ENCODE measurements at places on chromosomes 3 and 15.

- H3K27ac ChIP-seq, result no peak overlapping the region
- no peaks in the 10 kb centered on the region for H3K36me3 ChIP-seq
- no peak for DNase-seq
- H3K4me1 ChIP-seq, result no peaks in the 10 kb centered on the region
Measured at GRCh38 chr3:179446501-179446900, 4.8 kb downstream of the GNB4 start.

DNA sequence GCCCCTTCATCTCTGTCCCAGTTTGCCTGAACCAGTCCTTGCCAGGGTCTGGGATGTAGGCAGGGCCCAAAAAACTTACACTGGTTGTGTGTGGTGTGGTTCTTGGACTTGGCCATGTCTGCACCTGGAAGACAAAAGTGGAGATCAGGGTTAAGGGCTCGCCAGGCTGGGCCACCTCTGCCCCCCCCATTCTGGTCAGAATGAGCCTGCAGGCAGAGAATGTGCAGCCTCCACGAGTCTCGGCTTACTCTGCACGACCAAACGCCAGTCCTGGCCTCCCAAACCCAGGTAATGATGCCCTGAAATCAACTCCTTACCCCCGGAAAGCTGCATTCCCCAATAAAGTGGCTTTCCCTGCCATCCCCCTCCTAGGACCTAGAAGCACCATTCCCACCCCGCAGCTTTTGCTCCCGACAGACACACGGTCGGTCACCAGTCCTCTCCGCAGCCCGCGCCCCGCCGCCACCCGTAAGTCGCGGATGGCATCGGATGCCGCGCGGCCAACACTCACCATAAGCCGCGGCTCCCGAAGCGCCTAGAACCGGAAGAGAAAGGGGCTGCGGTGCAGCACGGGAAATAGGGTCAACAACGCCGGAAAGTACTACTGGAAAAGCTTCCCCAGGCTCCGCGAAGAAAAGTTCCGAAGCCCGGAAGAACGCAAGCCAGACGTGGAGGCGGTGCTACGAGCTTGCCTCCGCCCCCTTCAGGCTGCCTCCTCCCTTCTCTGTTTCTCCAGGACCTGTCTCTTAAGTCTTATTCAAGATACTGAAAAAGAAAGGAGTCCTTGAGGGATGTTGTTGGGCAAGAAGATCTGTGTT lies at the start of gene RPL29:
RPL29 (minus strand) TSS at position 550 of the 818 bp plus-strand sequence; CDS start at position 116, 434 bp downstream.
- no peaks in the 10 kb centered on the region for H3K27me3 ChIP-seq
- H3K4me3 ChIP-seq, result peak within 1 kb of the TSS; percentile 99

DNA sequence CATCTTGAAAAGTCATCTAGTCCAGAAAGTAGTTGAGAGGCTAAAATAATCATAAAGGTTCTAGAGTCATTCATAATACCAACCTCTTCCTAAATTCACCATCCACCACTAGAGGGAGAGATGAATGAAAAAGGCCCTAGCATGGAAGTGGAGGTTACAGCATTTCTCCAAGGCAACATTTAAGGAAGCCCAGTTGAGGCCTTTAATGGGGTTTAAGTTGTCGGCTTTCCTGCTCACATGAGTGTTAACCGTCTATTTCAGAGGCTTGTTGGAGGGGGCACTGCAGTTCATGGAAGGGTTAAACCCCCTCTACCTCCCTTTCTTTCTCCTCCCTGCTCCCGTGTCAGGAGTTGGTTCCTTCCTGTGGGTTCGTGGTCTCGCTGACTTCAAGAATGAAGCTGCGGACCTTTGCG lies 3.8 kb upstream of the SLCO3A1 start:
- H3K27ac ChIP-seq, result no peak overlapping the region
- no peak overlapping the region for H3K4me3 ChIP-seq
- H3K4me1 ChIP-seq, result no peaks in the 10 kb centered on the region
- no peaks in the 10 kb centered on the region for H3K27me3 ChIP-seq
- H3K36me3 ChIP-seq, result no peaks in the 10 kb centered on the region

GRCh38 chr3:31167666-31168065 lies 273.2 kb upstream of the GADL1 start:
- no peak overlapping the region for H3K4me3 ChIP-seq
- H3K27me3 ChIP-seq, result no peaks in the 10 kb centered on the region
- no peaks in the 10 kb centered on the region for H3K4me1 ChIP-seq
- no peak overlapping the region for H3K27ac ChIP-seq

- no peaks in the 10 kb centered on the region for H3K36me3 ChIP-seq
- no peak overlapping the region for H3K4me3 ChIP-seq
- peak; percentile 63 for DNase-seq
- peaks cover 29% of the 10 kb centered on the region for H3K4me1 ChIP-seq
Measured at GRCh38 chr15:51625236-51625635, 2.7 kb upstream of the DMXL2 start.

GRCh38 chr3:81916890-81917289 lies 155.4 kb upstream of the GBE1 start:
- no peaks in the 10 kb centered on the region for H3K36me3 ChIP-seq
- no peak for DNase-seq
- no peak overlapping the region for H3K4me3 ChIP-seq
- H3K4me1 ChIP-seq, result no peaks in the 10 kb centered on the region

DNA sequence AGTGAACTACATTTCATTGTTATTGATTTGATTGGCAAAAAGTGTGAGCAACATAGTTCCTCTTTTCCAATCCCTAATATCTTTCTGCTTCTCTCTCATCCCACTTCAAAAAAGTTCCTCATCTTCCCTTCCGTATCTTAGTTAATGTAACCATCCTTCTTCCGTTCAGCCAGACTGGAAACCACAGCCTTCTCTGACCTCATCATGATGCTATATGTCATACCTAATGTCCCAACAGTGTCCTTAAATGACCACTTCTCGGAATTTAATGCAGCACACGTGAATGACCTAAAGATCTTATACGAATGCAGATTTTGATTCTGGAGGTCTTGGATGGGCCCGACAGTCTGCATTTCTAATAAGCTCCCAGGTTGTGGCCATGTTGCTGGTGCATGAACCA lies 320.3 kb upstream of the SATB1 start:
- peaks cover 12% of the 10 kb centered on the region for H3K4me1 ChIP-seq
- H3K4me3 ChIP-seq, result no peak overlapping the region
- no peaks in the 10 kb centered on the region for H3K36me3 ChIP-seq
- H3K27ac ChIP-seq, result no peak overlapping the region

- no peaks in the 10 kb centered on the region for H3K27me3 ChIP-seq
- H3K27ac ChIP-seq, result no peak overlapping the region
- H3K4me3 ChIP-seq, result no peak overlapping the region
- DNase-seq, result no peak
- H3K4me1 ChIP-seq, result no peaks in the 10 kb centered on the region
Measured at GRCh38 chr3:152416808-152417580, 148.3 kb downstream of the MBNL1 start.

- no peaks in the 10 kb centered on the region for H3K4me1 ChIP-seq
- H3K4me3 ChIP-seq, result no peak overlapping the region
- no peak for DNase-seq
- H3K27ac ChIP-seq, result no peak overlapping the region
- no peaks in the 10 kb centered on the region for H3K27me3 ChIP-seq
- no peaks in the 10 kb centered on the region for H3K36me3 ChIP-seq
Measured at GRCh38 chr3:128709038-128709437, 16.9 kb upstream of the RAB7A start.

DNA sequence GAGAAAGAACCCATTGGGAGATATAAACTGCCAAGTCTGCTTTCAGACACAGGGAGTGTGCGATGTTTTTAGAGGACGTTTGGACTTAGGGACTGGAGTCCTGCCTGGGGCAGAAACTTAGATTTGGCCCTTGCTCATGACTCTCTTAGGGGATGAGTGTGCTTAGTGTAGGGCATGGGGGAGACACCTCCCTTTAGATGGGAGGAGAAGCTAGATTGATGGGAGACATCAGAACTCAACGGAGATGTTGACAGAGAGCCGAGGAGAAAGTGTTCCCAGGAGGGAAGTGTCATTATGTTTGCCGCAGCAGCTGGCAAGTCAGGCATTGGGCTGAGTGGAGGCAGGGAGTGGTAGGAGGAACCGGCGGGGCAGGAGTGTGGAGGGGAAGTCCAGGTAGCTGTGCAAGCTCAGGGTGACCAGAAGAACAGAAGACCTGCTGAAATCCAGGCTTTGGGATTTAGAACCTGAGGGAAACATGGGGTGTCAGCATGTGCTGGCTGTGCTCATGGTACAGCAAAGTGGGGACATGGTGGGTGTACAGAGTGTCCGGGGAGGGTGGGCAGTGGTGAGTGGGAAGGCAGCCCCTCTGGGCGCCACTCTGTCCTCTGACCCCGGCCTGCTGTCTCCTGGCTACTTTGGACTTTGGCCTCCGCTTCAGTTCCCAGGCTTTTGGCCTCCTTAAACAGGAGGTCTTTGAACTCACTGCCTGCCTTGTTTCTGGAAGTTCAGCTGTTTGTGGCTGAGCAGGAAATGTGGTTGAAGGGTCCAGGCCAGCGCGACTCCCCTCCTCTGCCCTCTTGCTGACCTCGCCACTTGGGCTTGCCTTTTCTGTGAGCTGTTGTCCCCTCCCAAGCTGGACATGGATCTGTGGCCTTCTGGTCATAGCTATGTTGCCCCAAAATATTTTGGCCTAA lies 324.0 kb upstream of the LRRFIP2 start:
- peaks cover 2% of the 10 kb centered on the region for H3K27me3 ChIP-seq
- H3K4me1 ChIP-seq, result no peaks in the 10 kb centered on the region
- no peak overlapping the region for H3K4me3 ChIP-seq
- DNase-seq, result no peak

- DNase-seq, result no peak
- no peaks in the 10 kb centered on the region for H3K4me1 ChIP-seq
- no peak overlapping the region for H3K4me3 ChIP-seq
- no peaks in the 10 kb centered on the region for H3K36me3 ChIP-seq
- no peaks in the 10 kb centered on the region for H3K27me3 ChIP-seq
Measured at GRCh38 chr15:41125063-41125669, 9.1 kb upstream of the INO80 start.

- DNase-seq, result no peak
- H3K27ac ChIP-seq, result no peak overlapping the region
- H3K4me3 ChIP-seq, result no peak overlapping the region
- no peaks in the 10 kb centered on the region for H3K4me1 ChIP-seq
- H3K27me3 ChIP-seq, result peaks cover 2% of the 10 kb centered on the region
Measured at GRCh38 chr3:138360869-138361525, 12.6 kb downstream of the MRAS start.

GRCh38 chr3:161413127-161413854 lies 42.0 kb upstream of the SPTSSB start:
- H3K27ac ChIP-seq, result no peak overlapping the region
- DNase-seq, result no peak
- no peak overlapping the region for H3K4me3 ChIP-seq
- H3K4me1 ChIP-seq, result peaks cover 4% of the 10 kb centered on the region
- H3K27me3 ChIP-seq, result no peaks in the 10 kb centered on the region

GRCh38 chr15:68792901-68793766 lies 27.6 kb downstream of the ANP32A start:
- H3K27me3 ChIP-seq, result no peaks in the 10 kb centered on the region
- no peak for DNase-seq
- peak overlapping the region; percentile 81 for H3K27ac ChIP-seq
- no peak overlapping the region for H3K4me3 ChIP-seq

- H3K4me3 ChIP-seq, result no peak overlapping the region
- DNase-seq, result no peak
- no peak overlapping the region for H3K27ac ChIP-seq
- no peaks in the 10 kb centered on the region for H3K27me3 ChIP-seq
Measured at GRCh38 chr15:45641374-45641781, 6.5 kb downstream of the SQOR start.

DNA sequence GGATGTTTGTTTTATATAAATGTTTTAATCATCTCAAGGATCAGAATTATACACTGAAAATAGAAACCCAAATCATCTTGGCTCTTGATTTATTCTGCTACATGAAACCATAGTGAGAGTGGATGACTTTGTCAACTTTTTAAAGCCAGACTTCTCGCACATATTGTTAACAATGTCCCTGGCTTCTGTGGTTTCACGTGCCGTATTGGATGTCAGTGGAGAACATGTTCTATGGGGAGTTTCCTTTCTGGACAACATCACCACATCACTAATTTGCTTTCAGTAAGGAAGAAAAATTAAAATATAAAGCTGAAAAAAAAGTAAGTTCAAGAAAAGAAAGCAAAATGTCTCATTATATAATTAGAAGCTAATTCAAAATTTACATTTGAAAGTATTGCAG lies 297.1 kb upstream of the MME start:
- no peaks in the 10 kb centered on the region for H3K36me3 ChIP-seq
- H3K4me1 ChIP-seq, result no peaks in the 10 kb centered on the region
- no peak for DNase-seq
- H3K27ac ChIP-seq, result no peak overlapping the region
- no peak overlapping the region for H3K4me3 ChIP-seq
- no peaks in the 10 kb centered on the region for H3K27me3 ChIP-seq

Data from GM12878 (cell line).